ENCODE measurements at places on chromosomes 3 and 15.

DNA sequence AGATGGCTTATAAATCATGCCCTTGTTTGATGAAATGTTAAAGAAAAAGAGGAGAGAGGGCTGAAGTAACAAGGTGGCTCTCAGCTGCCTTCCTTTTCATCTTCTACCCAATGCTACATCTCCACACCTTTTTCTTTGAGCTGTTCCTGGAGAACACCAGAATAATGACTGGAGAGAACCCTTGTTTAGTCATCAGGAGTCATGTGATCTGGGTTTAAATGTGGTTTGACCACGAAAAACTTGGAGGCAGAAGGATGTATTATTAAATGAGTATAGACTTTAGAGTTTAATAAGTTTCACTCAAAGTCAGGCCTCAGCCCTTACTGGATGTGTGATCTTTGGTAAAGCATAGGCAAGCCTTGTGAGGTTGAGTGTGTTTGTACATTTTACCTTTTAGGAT lies 230.3 kb upstream of the TBL1XR1 start:
- DNase-seq, result no peak

DNA sequence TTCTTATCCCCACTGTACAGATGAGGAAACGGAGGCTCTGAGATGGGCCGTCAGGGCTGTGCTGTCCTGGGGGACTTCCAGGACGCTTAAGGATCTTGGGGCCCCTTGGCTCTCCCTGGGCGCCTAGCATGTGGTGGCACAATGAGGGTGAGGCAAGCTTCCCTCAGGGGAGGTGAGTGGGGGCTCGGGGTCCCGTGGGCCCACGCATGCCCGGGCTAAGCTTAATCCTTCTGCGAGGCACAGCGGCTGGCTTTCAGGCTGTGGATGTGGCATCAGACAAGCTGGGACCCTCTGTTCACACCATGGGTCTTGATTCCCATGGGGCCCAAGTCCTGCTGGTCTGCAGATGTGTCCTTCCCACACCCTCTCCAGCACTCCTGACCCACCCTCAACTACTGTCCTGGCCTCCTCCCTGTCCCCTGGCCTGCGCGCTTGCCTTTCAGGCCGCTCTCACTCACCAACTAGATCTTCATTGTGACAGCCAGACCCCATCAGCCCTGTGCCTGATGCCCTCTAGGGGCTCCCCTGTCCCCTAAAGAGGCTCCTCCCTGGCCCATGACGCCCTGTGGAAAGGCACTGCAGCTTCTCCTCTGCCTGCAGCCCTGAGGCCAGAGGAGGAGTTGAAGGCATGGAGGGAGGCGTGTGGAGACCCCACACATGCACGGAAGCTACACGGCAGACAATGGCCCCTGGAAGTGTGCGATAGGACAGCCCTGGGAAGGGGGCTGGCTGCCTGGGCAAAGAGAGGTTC lies 11.3 kb downstream of the DUSP7 start:
- DNase-seq, result no peak

- DNase-seq, result no peak
These were observed 93.0 kb upstream of the C2CD4B start for GRCh38 chr15:62257996-62258521.

DNA sequence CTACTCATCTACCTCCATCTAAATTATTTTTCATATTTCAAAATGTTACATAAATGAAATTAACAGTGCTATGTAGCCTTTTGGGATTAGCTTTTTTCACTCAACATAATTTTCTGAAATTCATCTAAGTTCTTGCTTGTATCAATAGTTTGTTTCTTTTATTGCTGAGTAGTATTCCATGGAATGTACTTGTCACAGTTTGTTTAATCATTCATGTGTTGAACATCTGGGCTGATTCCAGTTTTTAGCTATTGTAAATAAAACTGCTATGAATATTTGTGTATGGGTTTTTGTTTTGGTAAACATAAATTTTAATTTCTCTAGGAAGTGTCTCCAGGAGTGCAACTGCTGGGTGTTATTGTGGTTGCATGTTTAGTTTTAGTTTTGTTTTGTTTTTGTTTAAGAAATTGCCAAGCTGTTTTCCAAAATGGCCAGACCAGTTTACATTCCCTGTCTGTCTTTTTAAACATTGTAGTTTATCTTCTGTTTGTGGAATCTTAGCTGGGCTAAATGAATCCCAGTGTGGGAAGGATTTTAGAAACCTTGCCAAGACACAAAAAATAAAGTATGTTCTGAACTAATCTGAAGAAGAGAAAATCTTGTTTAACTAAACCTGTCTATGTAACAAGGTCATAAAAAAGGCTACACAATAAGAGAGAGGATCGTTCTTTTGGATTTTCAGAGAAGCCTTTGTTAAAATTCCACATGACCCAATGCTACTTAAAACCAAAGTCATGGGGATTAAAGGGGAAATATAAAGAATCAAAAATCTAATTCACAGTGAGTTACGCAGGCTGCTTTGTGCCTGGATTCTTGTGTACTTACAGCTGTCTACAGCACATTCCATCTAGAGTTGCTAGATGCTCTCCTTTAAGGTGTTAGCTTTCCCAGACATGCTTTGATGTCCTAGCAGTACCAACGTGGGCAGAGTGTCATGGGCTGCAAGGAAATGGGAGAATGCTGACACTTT lies 129.2 kb upstream of the SUCLG2 start:
- no peak for DNase-seq

- DNase-seq, result no peak
These were observed 31.3 kb upstream of the EBLN2 start for GRCh38 chr3:73030073-73030597.
